ENCODE measurements at places on chromosomes 11 and 22. TPM values are rescaled to one million over a fixed set of nuclear protein-coding genes. Genes with fewer than 3 reads are reported as not detected.

DNA sequence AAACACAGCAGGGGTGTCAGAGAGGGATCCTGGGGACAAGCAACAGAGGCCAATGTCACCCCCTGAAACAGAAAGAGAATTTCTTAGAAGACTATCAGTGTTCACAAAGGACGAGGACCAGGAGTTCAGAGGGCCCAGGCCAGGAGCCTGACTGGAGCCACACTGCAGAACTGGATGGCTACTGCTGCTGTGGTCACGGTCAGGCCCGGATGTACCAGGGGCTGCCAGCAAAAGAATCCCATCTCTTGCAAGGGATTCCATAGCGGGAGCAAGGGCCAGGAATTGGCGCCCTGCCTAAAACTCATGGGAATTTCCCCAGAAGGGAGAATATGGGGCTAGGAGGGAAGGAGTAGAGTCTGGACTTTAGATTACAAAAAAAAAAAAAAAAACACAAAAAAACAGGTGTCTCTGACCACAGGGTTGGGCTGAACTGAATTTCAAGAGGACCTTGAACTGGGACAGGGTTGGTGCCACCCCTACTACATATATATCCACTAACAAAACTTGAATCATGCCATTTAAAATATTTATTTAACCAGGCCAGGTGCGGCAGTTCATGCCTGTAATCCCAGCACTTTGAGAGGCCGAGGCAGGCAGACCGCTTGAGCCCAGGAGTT is 15.7 kb upstream of the KCTD14 start:
- DNase-seq = no peak

DNA sequence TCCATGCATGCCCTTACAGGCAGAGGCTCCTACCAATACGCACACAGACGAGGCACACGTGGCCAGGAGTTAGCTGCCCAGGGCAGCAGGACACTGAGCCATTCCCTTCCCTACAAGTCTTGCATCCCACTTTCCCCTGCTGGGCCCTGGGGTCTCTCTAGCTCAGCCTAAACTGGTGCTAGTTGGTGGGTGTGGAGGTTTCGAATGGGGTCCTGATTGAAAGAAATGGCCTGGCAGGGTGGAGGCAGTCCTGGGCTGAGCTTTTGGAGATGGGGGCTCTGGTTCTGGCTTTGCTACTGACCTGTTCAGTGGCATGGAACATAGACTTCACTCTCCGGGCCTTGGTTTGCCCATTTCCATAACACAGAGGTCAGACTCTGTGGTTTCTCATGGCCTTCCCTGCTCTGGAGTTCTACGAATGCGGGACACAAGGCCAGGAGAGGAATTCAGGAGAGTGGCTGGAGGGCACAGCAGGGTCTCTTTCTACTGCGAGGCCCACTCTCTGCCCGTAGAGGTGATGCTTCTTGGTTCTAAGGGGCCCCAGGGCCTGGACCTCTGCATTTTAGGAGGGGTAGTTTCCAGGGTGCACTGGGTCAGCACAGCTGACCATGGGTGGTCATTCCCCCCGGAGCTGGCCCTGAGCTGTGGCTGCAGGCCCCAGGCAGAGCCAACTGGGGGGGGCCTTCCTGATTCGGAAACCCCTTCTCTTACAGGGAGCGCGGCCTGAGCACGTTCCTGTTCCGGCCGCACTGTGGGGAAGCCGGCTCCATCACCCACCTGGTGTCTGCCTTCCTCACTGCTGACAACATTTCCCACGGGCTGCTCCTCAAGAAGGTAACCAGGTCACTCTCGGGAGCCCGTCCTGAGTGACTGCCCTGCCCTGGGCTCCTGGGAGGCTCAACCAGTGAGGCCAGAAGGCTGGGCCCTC is 40.0 kb downstream of the RNF141 start:
- DNase-seq = no peak

The CCDC87 gene
- 0.37 TPM for total RNA-seq

The INS gene
- total RNA-seq = not detected

The OR1S1 gene
- not detected for total RNA-seq

GRCh38 chr11:119659971-119660723 is 68.9 kb downstream of the NECTIN1 start:
- DNase-seq = no peak

DNA sequence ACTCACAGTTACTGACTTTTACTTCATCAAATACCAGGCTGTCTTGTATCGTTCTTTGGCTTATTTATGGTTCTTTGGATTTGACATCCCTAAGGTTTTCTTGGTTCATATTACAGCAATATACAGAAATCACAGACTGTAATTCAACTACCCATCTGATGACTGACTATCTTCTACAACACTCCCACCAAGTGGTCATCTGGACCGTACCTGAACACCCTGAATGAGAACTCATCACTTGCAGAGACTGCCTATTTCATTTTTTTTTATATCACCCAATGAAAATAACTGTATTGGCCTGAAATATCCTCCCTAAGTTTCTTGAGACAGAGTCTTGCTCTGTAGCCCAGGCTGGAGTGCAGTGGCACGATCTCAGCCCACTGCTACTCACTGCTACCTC is 9.5 kb upstream of the UPB1 start:
- DNase-seq = no peak

- no peak for DNase-seq
Observed at GRCh38 chr22:31141551-31141950, 1.2 kb upstream of the PLA2G3 start.

The CADM1 gene
- 0.35 TPM for total RNA-seq

DNA sequence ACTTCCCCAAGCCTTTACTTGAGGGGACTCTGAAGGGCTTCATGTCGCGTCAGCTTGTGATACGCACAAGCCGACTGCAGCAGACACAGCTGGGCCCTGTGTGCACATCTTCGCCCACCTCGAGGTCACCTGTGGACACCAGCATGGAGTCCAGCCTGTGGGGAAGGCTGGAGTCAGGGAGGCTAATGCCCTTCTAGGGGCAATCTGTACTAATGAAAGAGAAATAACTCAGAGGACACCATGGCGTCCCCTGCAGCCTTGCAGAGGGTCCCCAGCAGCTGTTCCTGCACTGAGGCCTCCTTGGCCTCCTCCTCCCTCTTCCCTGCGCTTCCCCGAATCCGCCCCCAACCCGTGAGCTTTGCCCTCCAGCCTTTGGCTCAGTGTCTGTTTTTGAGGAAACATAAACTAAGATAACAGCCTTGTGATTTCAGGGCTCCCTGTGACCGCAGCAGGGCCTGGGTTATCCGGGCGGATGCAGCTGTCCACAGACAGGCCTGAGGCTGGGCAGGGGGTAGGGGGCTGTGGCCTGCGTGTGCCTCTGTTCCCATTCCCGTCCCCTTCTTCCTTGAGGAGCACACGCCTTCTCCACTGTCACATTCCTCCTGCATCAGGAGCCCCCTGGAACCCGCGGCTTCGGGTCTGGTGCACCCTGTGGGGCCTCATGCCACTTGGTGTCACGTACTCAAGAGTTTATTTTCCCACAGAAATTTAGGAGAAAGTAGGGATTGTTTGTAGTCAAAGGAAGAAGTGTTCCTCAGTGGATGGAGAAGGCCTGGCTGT is 25.0 kb downstream of the KRTAP5-5 start:
- DNase-seq = no peak

The MPZL2 gene
- total RNA-seq = 0.09 TPM

The MPZL3 gene
- total RNA-seq = 3.6 TPM

DNA sequence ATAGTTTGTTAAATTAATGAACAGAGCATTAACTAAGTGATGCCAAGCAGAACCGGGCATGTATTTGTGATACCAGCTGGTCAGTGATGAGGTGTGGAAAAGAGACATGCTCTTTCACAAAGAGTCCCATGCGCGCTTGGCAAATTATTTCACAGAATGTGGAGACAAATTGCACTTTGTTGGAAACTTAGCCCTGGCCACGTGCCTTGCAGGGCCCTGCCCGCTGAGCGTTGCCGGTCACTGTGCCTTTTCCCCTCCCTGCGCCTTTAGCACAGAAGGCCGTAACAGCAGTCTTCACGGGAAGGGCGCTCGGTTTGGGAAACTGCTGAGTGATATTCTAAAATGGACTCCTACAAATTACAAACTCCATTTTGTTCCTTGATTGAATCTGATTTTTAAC is 235.9 kb downstream of the TBC1D22A start:
- DNase-seq = no peak

DNA sequence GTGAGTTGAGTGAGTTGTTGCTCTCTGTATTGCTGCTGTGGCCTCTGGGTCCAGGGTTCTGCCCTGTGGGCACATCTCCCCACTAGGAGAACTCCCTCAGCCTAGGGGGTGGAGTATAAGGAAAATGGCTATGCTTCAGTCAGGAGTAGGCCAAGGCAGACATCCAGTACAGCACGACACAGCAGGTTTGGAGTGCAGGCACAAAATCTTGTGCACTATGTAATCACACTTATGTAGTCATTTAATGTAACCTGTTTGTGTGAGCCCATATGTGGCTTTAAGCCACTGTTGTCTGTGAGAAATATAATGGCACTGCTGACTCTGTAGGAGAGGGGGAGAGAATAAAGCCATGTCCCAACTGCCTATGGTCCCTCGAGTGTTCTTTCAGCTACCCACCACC is 90.1 kb downstream of the CCDC83 start:
- no peak for DNase-seq

The MYBPC3 gene
- not detected for total RNA-seq

DNA sequence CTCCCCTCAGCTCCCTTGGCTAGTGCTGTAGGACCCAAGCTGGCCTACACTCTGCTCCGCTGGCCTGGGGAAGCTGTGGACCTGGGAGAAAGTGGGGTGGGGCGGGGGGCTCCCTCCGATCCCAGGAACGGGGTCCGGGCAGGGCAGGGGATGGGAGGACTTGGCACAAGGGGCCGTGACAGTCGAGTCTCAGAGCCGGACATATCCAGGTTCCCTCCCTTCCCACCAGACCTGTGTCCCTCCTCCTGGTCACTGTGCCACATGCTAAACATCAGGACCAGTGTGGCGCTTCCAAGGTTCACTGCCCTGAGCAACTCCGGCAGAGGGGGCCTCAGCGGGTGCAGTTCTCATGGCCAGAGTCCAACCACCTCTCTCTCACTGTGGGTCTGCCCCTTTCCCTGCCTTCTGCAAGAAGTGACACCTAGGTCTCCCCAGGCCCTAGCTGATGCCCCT is 2.0 kb downstream of the DUSP8 start:
- no peak for DNase-seq

GRCh38 chr11:9704620-9705019 is 40.7 kb downstream of the SWAP70 start:
- DNase-seq = no peak

Data from NCI-H460 (cell line).